ENCODE measurements at places on chromosomes 1 and 21.

- no peak for DNase-seq
These were observed 50.6 kb downstream of the NRIP1 start for GRCh38 chr21:15014221-15014620.

DNA sequence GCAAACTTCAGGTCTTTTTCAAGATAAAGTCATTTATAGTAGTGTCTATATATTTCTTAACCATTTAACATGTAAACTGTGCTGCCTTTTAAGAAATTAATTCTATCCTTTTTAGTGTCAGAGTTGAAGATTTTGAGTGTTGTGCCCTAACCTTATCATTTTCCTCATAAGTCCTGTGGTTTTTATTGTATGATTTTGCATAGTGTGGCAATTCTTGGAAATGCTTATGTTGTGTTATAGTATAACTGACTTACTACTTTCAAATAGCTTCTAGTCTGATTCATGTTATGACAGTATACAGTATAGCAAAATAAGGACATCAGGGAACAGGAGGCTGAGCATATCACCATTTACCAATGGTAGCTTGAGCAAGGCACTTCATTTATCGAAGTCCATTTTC, 99.1 kb downstream of the PTBP2 start:
- no peak for DNase-seq

GRCh38 chr1:6220236-6220635, 14.3 kb downstream of the RNF207 start:
- DNase-seq = no peak

DNA sequence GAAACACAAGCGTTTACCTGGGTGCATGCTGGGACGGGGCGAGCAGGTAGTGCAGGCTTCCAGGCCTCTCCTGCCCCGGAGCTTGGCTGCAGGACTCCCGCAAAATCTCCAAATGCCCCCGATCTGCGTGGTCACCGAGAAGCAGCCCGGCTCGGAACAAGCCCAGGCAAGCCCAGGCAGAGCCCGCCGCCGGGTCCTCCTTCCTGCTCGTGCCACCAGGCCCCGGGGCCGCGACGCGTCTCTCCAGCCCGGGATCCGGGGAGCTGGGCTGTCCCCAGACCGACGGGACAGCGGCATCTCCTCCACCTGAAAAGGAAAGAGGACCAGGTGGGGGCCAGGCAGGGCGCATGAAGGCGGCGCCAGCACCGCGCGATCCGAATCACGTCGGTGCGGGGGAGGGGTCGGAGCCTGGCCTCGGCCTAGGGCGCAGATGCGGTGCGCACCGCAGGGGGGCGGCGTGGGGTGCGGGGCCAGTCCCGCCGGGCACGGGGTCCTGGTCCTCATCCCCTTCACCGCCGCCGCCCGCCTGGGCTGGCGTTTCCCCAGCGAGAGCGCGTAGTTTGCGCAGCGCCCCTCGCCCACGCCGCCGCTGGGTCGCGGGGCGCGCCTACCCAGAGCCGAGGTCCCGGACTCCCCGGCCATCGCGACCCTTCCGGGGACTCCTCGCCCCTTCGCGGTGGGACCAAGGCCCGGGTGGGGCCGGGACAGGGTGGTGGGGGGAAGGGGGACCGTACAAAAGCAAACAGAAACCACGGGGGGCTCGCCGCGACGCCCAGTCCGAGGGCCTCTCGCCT, 52.4 kb upstream of the H6PD start:
- DNase-seq = no peak

DNA sequence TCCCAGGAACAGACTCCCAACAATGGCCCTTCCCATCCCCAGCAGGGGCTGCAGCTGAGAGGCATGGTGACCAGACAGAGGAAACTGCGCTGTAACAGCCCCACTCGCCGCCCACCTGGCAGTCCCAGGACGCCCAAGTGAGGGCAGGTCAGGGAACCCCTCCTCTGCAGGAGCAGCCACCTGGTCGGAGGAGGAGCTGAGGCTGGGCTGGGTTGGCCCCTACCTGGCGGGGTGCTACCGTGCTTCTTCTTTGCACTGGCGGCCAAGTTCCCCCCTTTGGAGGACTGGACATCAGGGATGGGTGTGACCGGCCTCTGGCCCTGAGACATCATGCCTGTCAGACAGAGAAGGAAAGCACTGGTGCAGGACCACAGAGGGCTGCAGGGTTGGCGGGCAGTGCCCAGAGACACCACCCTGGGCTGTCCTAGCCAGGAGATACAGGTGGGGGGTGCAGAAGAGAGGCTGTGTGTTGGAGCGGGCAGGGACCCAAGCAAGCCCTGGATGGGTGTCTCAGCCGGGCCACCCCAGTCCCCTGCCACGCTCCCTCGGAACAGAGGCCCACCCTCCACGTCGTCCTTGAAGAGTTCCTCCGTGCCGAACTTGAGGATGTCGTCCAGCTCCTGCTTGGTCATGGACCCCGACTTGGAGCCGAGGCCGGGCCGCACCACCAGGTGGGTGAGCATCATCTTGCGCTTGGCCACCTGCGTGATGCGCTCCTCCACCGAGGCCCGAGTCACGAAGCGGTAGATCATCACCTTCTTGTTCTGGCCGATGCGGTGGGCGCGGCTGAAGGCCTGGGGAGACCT, 51.6 kb downstream of the CHD5 start:
- no peak for DNase-seq

DNA sequence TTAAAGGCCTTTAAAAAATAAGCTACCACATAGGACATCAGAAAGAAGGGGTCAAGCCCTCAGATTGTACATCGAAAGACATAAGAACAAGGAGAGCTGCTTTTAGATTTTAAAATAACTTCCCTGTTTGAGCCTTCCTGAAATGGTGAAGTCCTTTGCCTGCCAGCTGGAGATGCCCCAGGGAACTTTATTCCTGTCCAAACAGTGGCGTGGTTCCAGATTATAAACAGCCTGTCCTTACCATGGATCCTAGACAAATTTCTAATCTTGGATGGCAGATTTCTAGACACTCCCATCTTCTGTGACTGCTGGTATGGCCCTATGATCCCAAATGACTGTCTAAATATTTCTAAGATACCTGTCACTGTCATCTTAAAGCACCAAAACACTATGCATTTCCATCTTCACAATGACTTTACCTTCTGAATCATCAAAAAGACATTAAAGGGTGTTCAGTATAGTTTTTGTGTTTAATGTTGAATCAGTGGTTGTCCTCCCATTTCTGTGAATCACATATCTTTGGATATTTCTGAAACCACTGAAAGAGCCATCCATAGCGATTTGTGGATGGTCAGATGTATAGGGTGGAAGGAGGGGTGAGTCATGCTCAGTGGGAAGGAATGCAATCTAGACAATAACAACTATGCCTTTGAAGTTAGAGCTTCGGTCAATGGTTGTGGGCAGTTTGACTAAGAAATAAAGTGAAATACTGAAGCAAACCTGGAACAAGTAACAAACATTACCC, 23.2 kb downstream of the ILDR2 start:
- DNase-seq = no peak

GRCh38 chr1:5053744-5054143, 399.3 kb downstream of the AJAP1 start:
- no peak for DNase-seq

DNA sequence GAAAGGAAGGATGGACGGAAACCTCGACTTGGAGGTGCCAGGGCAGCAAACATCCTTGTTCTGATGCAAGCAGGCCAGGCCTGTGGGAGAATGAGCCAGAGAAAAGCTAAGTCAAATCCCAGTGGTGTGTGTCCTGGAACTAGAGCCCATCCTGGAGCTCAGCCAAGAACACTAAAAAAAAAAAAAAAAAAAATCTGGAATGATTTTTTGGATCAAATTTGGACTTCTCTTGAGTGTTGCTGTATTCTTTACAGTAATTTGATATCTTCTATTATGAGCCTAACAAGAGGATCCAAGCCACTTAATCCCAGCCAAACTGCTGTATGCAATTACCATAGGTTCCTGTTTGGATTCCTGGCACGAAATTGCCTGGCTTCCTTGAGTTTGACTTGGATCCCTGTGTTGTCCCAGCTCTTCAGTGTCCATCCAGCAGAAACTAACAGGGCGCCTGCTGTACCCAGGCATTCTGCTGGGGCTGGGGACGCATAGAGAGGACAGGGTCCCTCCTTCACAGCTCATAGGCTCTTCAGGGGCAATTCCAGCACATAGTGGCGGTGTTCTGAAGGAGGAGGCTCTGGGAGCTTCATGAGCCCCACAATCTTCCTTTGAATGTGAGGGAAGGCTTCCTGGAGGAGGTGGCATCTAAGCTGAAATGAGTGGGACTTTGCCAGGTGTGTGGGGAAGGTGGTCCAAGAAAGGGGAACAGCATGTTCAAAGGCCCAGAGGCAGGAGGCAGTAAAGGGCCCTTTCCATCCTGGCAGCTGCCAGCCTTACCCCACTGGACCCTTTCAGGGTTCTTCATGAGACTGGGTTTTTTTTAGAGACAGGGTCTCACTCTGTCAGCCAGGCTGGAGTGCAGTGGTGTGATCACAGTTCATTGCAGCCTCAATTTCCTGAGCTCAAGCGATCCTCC, 24.7 kb downstream of the EPHX1 start:
- no peak for DNase-seq

- DNase-seq = no peak
These were observed 358.3 kb downstream of the KIF26B start for GRCh38 chr1:245512980-245513578.

- no peak for DNase-seq
These were observed 14.4 kb upstream of the PPP1R15B start for GRCh38 chr1:204426035-204426436.

GRCh38 chr1:211479624-211480023, 12.3 kb downstream of the RD3 start:
- no peak for DNase-seq
